ENCODE measurements at places on chromosomes 2 and 18.

- no peak for DNase-seq
These were observed 1.2 kb downstream of the M1AP start for GRCh38 chr2:74646834-74647482.

DNA sequence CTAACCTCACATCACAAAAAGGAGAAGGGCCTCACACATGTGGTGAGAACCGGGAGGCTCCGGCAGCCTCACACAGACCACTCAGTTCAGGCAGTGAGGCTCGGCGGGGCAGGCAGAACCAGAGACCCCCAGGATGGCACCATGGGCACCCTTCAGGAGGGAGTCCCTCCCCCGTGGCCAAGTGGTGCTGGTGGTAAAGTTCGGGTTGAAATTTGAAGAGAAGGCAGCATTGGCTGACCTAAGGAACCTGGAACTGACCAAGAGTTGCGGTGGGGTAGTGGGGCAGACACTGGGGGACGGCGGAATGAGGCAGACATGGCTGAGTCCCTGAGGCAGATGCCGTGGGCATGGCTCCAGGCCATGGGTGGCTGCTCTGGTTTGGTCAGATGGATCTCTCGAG, 239.3 kb upstream of the MYT1L start:
- DNase-seq: no peak

GRCh38 chr2:42867093-42868065, 75.0 kb upstream of the HAAO start:
- no peak for DNase-seq

DNA sequence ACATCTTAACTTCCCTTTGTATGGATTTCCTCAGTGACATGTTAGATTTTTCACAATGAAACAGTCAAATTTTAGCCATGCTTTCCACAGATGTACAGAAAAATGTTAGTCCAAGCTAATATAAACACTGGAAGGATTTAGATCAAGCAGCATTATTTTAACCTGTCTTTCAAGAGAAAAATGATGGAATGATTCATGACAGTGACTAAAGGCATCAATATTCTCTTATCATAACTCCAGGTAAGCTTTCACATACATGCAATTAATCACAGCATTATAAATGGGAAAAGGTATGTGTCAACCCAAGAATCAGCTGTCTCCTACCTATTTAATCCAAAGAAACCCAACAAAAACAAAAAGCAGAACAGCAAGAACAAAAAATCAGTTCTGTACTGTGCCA, 92.7 kb downstream of the NCKAP5 start:
- DNase-seq: no peak

- no peak for DNase-seq
These were observed 50.6 kb downstream of the DPYSL5 start for GRCh38 chr2:26898480-26899078.

- DNase-seq: no peak
These were observed 16.8 kb upstream of the NEUROD1 start for GRCh38 chr2:181697126-181697525.

GRCh38 chr2:63890678-63891077, 49.0 kb downstream of the UGP2 start:
- DNase-seq: no peak

GRCh38 chr2:135607561-135607960, 76.3 kb downstream of the R3HDM1 start:
- no peak for DNase-seq

DNA sequence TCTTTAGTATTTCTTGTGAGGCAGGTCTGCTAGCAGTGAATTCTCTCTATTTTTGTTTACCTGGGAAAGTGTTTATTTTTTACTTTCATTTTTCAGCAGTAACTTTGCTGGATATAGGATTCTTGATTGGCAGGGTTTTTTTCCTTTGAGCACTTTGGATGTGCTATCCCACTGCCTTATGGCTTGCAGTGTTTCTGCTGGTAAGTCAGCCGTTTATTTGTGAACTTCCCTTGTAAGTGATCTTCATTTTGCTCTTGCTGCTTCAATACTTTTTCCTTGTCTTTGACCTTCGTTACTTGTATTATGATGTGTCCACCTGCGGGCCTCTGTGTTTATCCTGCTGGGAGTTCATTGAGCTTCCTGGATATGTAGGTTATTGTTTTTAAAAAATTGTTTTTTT, 54.7 kb downstream of the SLC66A2 start:
- DNase-seq: no peak

GRCh38 chr2:206031162-206031784, 54.7 kb downstream of the INO80D start:
- no peak for DNase-seq

- no peak for DNase-seq
These were observed 21.8 kb upstream of the DNAJC27 start for GRCh38 chr2:24993406-24994145.

DNA sequence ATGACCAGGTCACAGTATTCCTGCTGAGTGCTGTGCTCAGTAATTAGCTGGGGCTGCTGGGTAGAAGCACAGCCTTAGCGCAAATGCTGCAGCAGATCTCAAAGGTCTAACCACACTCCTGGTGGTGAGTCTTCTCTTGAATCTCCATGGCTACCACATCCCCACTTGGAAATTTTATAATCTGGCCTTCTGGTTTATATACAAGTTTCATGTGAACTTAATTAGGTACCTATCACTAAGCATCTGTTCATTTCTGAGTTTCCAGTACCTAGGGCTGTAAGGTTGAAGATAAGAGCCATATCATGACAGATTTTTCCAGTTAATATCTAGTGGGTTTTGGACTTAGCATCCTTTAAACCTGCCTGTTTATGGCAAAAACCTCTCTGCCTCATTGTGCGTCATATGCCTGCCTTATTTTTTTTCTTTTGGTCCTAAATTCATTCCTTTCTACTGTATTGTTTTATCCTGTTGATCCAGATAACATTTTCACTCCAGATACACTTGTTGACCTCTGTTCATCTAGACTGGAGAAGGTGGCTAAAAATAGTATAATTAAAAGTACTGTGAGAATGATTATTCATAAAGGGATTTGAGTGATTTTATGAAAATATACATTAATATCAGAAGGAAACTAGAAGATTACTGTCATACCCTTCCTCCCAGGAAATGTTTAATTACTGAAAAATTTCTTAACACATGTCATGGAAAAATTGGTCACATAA, 168.4 kb upstream of the THUMPD2 start:
- no peak for DNase-seq

GRCh38 chr2:82487354-82487753, 1971.7 kb downstream of the SUCLG1 start:
- no peak for DNase-seq

Data from stimulated activated CD4-positive, alpha-beta T cell treated with anti-CD3 and anti-CD28 coated beads, Interleukin-1b, Interleukin-23, amount 100 ng/mL, for 1 hour (primary cell).